Stimulated activated CD8-positive, alpha-beta memory T cell treated with anti-CD3 and anti-CD28 coated beads, Interleukin-4, amount 100 ng/mL, for 48 hours (primary cell): ENCODE measurements at places on chromosomes 3 and 15.
A peak's percentile ranks its signal among the peaks of the same experiment; 100 is the strongest.

GRCh38 chr3:2468816-2469215 lies 370.1 kb downstream of the CNTN4 start:
- no peak for DNase-seq

GRCh38 chr3:83096-83495 lies 113.5 kb upstream of the CHL1 start:
- DNase-seq = no peak

DNA sequence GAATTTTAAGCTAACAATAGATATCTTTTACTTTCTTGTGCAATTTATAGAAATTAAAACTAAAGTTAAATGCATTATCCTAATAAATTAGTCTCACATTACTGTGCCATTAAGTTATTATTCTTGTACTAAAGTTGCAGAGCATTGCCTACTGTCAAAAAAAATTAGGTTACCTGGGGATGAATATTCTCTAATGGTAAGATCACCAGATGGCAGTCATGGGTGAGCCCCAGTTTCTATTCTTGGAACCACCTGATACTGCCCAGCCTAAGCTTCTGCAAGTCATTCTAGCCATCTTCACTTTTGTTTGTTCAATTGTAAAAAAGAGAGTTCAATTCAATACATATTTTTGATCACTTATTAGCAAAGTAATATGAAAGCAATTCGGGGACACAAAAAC lies 213.2 kb downstream of the CADM2 start:
- DNase-seq = no peak

- DNase-seq = no peak
These were observed 407.6 kb downstream of the ZIC1 start for GRCh38 chr3:147816752-147817151.

DNA sequence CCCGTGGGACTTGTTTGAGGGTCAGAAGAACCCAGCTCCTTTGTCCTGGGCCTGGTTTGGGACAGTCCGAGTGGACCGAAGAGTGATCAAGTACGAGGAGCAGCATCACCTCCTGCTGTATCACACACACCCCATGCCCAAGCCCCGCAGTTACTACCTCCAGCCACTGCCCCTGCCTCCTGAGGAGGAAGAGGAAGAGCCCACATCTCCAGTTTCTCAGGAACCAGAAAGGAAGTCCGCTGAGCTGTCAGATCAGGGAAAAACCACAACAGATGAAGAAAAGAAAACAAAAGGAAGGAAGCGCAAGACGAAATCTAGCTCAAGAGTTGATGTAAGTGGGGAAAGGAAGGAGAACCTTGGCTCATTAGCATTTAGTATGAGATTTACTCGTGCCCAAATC lies 3.3 kb upstream of the P2RY12 start:
- no peak for DNase-seq

DNA sequence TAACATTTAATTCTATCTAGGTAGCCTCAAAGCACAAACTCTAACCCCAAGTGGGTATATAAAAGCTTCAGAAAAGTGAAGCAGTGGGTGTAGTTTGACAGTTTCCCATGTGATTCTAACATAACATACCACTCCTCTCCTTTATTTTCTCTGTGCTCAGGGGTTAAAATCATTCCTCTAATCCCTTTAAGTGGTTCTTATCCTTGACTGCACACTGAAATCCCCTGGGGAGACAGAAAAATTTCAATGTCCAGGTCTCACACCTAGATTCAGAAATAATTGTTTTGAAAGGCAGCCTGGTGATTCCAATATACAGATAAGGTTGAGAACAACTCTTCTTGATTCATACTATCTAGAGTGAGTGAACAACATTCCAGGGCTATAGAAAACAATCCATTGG lies 986.4 kb downstream of the ROBO1 start:
- DNase-seq = no peak

DNA sequence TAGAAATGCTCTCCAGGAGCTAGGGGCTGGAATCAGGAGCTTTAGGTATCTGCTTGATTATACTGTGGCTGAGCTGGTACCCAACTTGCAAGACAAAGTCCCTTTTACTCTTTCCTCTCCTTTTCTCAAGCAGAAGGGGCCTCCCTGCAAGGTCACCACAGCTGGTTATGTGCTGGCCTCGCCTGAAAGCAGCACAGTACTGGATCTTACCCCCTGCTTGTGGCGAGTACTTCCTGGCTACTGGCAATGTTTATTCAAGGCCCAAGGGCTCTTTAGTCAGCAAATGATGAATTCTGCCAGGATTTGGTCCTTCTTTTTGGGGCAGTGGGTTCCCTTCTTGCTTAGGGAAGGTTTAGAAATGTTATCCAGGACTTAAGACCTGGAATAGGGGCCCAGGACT lies 234.6 kb downstream of the RAP2B start:
- DNase-seq = no peak

DNA sequence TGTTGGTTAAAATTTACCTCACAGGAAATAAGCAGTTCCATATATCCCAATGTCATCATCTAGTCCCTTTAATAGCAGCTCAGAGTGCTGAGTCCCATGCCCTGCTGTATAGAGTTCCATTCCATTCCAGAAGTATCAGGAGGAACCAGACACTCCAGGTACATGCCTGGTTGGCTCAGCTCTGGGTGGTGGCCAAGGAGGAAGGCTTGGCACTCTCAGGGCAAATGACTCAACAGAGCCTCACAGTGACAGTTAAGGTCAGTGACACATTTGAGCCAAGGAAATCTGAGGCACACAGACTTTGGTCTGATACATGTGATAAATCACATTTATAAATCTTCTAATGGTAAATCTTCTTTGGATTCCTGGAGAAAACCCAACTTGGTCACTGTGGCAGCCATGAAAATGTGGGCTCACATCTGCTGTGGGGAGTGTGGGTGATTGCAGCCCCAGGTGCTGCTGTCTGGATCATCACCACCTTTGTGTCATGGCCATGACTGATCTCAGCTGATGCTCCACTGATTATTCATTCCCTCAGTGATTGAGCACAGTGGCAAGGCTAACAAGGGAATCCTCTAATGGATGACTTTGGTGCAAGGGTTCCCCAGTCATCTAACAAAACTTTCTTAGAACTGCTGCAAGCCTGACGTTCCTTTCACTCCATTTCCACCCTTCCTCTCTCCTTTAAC lies 9.3 kb downstream of the HHLA2 start:
- no peak for DNase-seq

DNA sequence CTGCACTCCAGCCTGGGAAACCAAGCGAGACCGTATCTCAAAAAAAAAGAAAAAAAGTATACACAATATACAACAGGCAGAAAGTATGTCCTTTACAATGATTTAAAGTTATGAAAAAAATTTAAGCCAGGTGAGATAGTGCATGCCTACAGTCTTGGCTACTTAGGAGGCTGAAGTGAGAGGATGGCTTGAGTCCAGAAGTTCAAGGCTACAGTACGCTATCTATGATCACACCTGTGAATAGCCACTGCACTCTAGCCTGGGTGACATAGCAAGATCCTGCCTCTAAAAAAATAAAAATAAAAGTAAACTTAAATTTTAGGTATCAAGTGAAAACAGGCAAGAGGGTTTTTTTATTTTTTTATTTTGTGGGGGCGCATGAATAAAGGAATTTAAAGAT lies 3.1 kb upstream of the KNSTRN start:
- DNase-seq = no peak

DNA sequence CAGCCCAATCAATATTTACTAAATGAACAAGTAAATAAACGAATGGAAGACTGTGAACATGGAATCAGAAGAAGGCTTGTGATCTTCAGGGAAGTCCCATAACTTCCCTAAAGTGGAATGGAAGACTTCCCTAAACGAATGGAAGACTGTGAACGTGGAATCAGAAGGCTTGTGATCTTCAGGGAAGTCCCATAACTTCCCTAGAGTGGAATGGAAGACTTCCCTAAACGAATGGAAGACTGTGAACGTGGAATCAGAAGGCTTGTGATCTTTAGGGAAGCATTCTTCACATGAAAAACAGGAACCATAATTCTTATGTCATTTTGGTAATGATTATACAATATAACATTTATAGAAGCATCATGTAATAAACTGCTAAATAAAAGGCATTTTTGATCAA lies 38.8 kb downstream of the EOGT start:
- no peak for DNase-seq

- no peak for DNase-seq
These were observed 224.0 kb upstream of the ARHGEF26 start for GRCh38 chr3:153897025-153897723.

GRCh38 chr3:41031401-41031800 lies 167.9 kb upstream of the CTNNB1 start:
- DNase-seq = no peak

DNA sequence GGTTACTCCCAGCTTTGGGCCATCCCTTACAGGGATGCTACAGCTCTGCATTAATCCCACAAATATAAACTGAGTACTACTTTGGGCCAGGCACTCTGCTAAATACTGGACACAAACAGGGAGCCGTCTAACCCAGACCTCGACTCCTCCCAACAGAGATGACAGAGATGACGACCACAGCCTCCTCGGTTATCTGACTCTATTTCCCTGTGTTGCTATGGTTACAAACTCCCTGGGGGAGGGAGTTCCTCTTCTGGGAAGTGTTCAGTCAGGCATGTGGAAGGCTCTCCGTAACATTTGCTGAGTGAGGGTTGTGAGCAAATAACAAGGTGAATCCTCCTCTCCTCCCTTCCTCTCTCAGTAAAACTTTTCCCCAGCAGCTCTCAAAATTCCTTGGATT lies 6.7 kb upstream of the CMTM7 start:
- DNase-seq = no peak

- DNase-seq = peak; percentile 67
These were observed 734 bp downstream of the TBL1XR1 start for GRCh38 chr3:177196456-177197040.

DNA sequence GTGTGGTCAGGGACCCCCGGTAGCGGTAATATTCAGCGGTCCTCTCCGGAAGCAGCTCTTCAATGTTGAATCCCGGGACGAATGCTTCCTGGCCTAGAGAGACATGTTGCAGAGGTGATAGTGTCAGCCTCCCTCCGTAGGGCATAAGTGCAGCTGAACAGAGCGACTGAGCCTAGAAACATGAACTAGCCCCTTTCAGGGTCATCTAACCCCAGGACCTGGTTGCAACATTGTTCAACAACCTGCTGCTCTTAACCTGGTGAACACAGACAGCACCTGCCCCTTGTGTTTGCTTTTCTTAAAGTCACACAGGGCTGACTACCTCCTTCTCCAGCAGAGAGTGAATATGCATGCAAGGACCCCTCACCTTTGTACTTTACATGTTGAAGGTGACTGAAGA lies 41.3 kb downstream of the CA12 start:
- no peak for DNase-seq

- DNase-seq = no peak
These were observed 412.0 kb downstream of the CNTN4 start for GRCh38 chr3:2510591-2511145.

- no peak for DNase-seq
These were observed 248.1 kb upstream of the STAC start for GRCh38 chr3:36132214-36132613.

DNA sequence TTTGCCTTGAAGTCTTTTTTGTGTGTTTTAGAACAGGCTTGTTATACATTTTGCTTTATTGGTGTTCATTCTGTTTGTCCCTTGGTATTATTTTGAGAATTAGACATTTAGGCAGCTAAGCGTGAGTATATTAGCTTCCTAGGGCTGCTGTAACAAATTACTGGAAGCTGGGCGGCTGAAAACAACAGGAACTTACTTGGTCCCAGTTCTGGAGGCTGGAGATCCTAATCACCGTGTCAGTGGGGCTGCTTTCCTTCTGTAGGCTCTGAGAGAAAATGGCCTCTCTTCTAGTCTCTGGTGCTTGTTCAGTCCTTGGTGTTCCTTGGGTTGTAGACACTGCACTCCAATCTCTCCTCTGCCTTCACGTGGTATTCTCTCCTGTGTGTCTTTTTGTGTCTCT lies 142.3 kb downstream of the KLHL25 start:
- DNase-seq = no peak

DNA sequence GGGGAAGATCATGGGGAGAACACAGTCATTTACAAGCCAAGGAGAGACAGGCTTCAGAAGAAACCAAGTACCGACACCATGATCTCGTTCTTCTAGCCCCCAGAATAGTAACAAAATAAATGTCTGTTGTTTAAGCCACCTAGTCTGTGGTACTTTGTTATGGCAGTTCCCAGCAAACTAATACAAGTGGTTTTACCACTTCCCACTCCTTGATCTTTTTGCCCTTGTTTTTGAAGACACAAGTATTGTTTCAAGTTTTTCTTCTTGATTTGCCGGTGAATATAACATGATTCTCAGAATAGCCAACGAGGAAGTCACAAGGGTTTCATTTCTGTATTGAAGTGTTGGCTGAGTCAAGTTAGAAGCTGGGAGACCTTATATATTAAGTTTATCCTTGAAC lies 220.3 kb downstream of the SOX2 start:
- DNase-seq = no peak

DNA sequence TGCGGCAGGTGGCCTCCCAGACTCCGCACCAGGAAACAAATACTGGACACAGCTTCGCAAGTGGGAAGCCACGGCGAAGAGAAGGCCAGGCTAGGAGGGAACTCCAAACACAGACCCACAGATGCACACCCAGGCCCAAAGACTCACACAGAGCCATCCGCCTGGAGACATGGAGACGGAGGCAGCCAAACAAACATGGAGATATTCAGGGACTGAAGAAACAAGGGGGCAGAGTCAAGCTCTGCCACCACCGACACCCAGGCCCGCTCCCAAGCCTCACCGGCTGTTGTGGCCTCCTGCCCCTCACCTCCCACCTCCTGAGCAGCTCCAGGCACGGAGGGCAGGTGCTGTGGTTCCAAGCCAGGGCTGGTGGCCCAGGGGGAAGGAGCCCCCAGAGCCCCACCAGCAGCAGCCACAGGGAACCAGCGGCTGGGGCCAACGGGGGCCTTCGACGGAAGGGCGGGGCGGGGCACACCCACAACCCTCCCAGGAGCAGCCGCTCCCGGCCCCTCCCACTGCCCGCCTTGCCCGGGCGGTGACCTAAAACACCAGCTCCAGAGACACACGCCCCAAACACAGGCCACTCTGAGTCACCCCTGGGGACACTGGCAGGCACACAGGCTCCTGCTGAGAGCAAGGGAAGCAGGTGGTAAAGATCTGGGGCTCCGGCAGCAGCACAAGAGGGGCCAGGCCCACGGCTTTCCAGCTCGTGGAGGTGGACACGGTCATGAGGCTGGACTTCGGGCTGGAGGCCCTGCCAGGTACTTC lies 31.9 kb downstream of the TNK2 start:
- DNase-seq = no peak

GRCh38 chr3:60000311-60001105 lies 950.7 kb upstream of the CFAP20DC start:
- no peak for DNase-seq

DNA sequence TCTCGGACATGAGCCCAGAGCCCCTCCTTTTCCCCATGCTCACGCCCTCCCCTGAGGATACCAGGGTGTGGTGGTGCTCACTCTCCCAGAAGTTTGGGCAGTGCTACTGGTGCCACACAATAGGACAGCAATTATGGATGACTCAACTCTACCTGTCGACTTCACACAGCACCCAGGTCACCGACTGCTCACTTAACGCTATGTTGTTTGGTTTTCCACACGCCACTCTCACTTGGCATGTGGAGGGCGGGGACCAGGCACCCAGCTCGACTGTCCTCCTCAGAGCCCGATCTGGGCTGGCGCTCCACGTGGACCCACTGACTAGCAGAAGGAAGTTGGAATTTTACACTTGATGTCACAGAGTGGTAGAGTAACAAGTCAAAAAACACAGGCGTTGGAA lies 30.9 kb downstream of the STIMATE start:
- no peak for DNase-seq

GRCh38 chr3:157335233-157336076 lies 101.2 kb upstream of the PTX3 start:
- DNase-seq = no peak

- no peak for DNase-seq
These were observed 265.8 kb downstream of the RPLP1 start for GRCh38 chr15:69718436-69718835.

- DNase-seq = peak; percentile 98
These were observed at the start of gene DAG1 for GRCh38 chr3:49469936-49470713. Gene DAG1 (plus strand): TSS chr3:49470267. CDS start chr3:49510535, 40,268 bp downstream.
